ENCODE measurements at places on chromosomes 6 and 20. TPM values are rescaled to one million over a fixed set of nuclear protein-coding genes. Genes with fewer than 3 reads are reported as not detected.

- H3K27ac ChIP-seq = no peak overlapping the region
- no peak overlapping the region for H3K4me3 ChIP-seq
- DNase-seq = no peak
- H3K4me1 ChIP-seq = peaks cover 14% of the 10 kb centered on the region
- no peaks in the 10 kb centered on the region for H3K36me3 ChIP-seq
These were observed 194.6 kb downstream of the ZNF217 start for GRCh38 chr20:53399083-53399482.

GRCh38 chr6:48169635-48170034 is 58.6 kb upstream of the PTCHD4 start:
- H3K27ac ChIP-seq = no peak overlapping the region
- H3K27me3 ChIP-seq = no peaks in the 10 kb centered on the region
- no peaks in the 10 kb centered on the region for H3K36me3 ChIP-seq
- no peak overlapping the region for H3K4me3 ChIP-seq
- H3K4me1 ChIP-seq = no peaks in the 10 kb centered on the region
- DNase-seq = no peak

ANKRD6 gene
- 11.1 TPM for total RNA-seq

DNA sequence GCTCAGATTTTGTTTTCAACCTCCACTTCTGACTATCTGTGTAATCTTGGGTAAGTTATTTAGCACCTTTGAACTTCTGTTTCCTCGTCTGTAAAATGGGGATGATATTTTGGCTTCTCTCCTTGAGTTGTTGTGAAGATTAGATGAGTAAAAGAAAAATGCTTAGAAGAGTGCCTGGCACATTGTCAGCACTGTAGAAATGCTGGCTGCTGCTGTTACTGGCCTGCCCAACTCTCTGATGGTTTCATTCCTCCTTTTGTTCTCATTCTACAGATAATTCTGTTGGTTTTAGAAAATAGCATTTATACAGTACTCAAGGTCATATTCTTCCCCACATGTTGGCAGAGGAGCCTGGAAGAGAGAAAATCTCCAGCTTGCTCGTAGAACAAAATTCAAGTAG is 547.2 kb upstream of the JAG1 start:
- no peaks in the 10 kb centered on the region for H3K27me3 ChIP-seq
- H3K36me3 ChIP-seq = no peaks in the 10 kb centered on the region
- peaks cover 28% of the 10 kb centered on the region for H3K4me1 ChIP-seq
- H3K4me3 ChIP-seq = no peak overlapping the region

SIRPD gene
- total RNA-seq = not detected

DNA sequence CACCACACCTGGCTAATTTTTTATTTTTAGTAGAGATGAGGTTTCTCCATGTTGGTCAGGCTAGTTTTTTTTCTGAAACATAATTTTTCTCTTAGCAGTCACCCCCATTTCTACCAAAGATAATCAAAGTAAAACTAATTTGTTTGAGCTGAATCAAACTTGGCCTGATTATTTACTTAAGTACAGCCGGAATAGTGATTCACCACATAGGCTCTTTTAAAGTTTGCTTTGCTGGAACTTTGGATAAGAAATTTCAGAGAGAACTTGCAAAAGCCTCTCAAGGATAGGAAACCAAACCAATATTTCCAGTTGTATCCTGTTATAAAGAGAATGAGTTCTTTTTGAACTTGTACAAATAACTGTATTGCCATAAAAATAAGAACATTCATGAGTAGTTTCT is 105.0 kb upstream of the SYNCRIP start:
- no peaks in the 10 kb centered on the region for H3K4me1 ChIP-seq
- H3K4me3 ChIP-seq = no peak overlapping the region
- no peak overlapping the region for H3K27ac ChIP-seq
- no peaks in the 10 kb centered on the region for H3K36me3 ChIP-seq
- H3K27me3 ChIP-seq = peaks cover 6% of the 10 kb centered on the region
- DNase-seq = no peak

- peaks cover 18% of the 10 kb centered on the region for H3K36me3 ChIP-seq
- no peak overlapping the region for H3K4me3 ChIP-seq
- H3K4me1 ChIP-seq = no peaks in the 10 kb centered on the region
- H3K27ac ChIP-seq = no peak overlapping the region
- no peak for DNase-seq
These were observed 53.8 kb downstream of the PHF3 start for GRCh38 chr6:63689421-63689820.

- DNase-seq = no peak
- H3K27me3 ChIP-seq = no peaks in the 10 kb centered on the region
- peaks cover 15% of the 10 kb centered on the region for H3K4me1 ChIP-seq
- H3K36me3 ChIP-seq = no peaks in the 10 kb centered on the region
- H3K4me3 ChIP-seq = peak overlapping the region; percentile 23
These were observed 149.5 kb upstream of the NEDD9 start for GRCh38 chr6:11381801-11382513.

DNA sequence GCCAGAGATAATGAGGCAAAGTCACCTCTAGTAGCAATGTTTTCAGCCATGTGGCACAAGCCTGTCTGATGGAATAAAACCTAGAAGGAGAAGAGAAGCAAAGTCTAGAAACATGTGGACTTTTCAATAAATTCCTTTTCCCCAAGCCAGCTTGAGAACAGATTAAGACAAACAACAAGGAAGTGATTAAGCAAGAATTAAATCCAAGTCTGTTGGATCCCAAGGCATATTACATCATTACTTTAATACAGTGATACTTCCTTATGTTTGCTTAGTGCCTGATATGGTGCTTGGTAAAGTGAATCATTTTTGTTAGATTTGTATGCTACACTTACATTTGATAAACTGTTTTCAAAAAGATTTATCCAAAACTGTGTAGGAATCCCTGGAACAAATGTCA is 260.3 kb upstream of the FAM83B start:
- H3K27me3 ChIP-seq = no peaks in the 10 kb centered on the region
- no peaks in the 10 kb centered on the region for H3K4me1 ChIP-seq
- no peak overlapping the region for H3K27ac ChIP-seq
- no peak overlapping the region for H3K4me3 ChIP-seq

DNA sequence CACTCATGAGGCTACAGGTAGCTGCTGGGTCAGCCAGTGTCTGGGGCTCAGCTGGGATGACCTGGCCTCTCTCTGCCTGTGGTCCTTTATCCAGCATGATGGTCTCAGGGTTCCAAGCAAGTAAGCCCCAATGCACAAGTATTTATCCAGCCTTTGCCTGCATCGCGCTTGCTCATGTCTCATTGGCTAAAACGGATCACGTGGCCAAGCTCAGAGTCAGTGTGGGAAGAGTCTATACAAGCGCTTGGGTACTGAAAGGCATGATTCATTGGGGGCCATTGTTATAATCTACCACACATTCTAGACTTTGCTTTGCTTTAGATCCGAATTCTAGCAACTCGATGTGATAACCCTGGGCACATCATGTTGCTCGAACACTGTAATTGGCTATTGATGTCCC is 48.3 kb downstream of the PPP1R16B start:
- no peak overlapping the region for H3K4me3 ChIP-seq
- no peaks in the 10 kb centered on the region for H3K36me3 ChIP-seq
- no peaks in the 10 kb centered on the region for H3K27me3 ChIP-seq
- DNase-seq = no peak

DNA sequence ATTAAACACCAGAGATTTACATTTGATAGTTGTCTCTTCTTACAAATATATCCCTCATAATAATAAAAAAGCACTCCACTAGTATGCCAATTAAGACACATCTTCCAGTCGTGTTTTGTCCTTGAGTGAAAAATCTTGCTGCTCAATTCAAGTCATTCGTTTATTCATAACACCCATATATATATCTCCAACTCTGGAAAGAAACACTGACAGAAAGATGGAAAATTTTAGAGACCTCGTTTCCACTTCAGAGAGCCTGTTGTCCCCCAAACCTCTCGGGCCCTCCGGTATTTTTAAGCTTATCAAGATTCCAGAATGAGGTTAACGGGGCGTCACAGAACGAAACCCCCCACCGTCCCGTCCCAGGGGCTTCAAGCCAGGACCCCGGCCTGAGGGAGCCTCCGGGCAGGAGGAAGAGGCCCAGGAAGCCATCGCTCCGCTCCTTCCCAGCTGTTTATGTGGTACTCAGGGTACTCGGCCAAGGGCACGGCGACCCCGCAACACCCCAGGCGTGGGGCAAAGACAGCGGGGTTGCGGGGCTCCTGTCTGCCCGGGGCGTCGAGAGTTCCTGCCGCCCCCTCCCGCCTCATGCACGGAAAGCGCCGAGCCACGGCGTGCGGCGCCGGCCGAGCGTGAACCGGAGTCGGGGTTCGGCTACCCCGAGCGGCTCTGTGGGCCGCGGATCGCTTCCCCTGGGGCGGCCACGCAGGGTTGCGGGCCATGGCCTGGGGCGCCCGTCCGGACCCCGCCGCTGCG is 623 bp upstream of the SNX9 start:
- peak overlapping the region; percentile 96 for H3K27ac ChIP-seq
- H3K36me3 ChIP-seq = no peaks in the 10 kb centered on the region
- H3K4me1 ChIP-seq = peaks cover 35% of the 10 kb centered on the region
- no peaks in the 10 kb centered on the region for H3K27me3 ChIP-seq
- H3K4me3 ChIP-seq = peak overlapping the region; percentile 96
- peak; percentile 25 for DNase-seq

SNAP25 gene
- total RNA-seq = 0.22 TPM

PAX1 gene
- not detected for total RNA-seq

DNA sequence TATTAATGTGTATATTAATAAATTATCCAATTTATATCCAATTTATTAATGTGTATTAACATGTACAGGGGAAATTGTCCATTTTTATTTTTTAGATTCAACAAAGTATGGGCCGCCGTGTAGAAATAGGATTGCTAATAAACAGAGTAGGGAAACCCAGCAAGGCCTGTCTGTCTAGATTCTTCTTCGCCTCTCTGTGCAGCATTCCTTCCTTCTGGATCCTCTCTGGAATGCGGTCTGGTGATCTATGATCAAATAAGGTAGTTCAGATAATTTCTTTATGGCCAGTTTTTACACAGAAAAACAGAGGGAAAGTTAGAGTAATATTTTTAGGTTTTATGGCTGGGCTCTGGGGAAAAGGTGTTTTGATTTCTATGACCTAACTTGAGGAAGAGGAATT is 19.9 kb upstream of the HFE start:
- H3K27ac ChIP-seq = no peak overlapping the region
- no peaks in the 10 kb centered on the region for H3K36me3 ChIP-seq
- H3K27me3 ChIP-seq = no peaks in the 10 kb centered on the region
- H3K4me1 ChIP-seq = peaks cover 6% of the 10 kb centered on the region
- no peak overlapping the region for H3K4me3 ChIP-seq

DNA sequence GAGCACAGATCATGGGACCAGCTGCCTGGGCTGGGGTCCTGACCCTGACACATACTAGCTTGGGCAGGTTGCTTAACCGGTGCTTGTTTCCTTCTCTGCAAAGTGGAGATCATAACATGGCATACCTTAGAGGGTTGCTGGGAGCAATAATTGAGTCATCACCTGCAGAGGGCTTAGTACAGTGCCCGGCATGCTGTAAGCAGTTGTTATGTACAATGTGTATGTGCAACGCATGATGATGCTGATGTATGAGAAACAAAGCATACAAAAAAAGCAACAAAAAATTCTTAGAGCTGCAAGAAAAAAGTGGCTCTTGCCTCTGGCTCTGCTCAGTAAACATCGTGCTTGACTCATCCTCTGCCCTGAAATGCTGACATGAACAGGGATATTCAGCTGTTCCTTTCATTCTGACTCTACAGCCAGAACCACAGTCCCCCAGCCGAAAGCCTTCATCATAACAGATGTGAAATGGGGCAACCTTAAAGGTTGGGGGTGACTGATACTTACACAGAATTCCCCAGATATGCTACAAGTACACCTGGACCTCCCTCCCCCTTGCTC is 91.7 kb downstream of the CLIC5 start:
- H3K36me3 ChIP-seq = peaks cover 8% of the 10 kb centered on the region
- H3K27ac ChIP-seq = no peak overlapping the region
- no peak overlapping the region for H3K4me3 ChIP-seq
- DNase-seq = no peak

KCNG1 gene
- 0.30 TPM for total RNA-seq

SLC16A10 gene
- 4.5 TPM for total RNA-seq

GRCh38 chr6:6619021-6619794 is 30.7 kb downstream of the LY86 start:
- no peaks in the 10 kb centered on the region for H3K27me3 ChIP-seq
- H3K36me3 ChIP-seq = no peaks in the 10 kb centered on the region
- DNase-seq = no peak
- H3K4me3 ChIP-seq = no peak overlapping the region
- peaks cover 11% of the 10 kb centered on the region for H3K4me1 ChIP-seq
- no peak overlapping the region for H3K27ac ChIP-seq

DNA sequence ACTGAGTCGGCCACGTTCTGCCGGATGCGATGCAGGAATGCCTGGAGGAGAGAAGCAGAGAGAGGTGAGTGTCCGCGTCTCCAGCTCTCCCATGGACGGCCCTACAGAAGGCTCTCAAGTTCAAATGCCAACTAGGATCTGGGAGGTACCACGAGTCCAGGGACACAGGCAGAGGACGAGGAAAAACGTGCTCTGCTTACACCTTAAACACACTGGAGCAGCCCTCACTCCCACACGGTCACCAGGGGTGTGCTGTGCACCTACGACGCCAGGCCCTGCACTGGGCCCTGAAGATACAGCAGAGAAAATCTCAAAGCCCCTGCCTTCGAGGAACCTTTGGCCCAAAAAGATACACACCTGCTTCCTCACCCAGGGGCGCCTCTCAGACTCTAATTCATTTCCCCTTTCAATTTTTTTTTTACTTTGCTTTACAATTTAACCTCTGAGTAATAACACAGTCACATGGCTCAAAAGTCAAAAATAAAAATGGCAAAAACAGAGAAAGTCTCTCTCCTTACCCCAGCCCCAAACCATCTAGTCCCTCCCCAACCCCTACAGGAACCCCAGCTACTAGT is 79.9 kb downstream of the PREX1 start:
- no peak overlapping the region for H3K27ac ChIP-seq
- peaks cover 36% of the 10 kb centered on the region for H3K4me1 ChIP-seq
- no peak overlapping the region for H3K4me3 ChIP-seq
- H3K36me3 ChIP-seq = peaks cover 9% of the 10 kb centered on the region
- no peak for DNase-seq

- H3K4me1 ChIP-seq = no peaks in the 10 kb centered on the region
- H3K36me3 ChIP-seq = peaks cover 4% of the 10 kb centered on the region
- H3K27me3 ChIP-seq = no peaks in the 10 kb centered on the region
- H3K27ac ChIP-seq = no peak overlapping the region
These were observed 28.2 kb downstream of the TBC1D32 start for GRCh38 chr6:121305957-121306607.

PDE7B gene
- 12.6 TPM for total RNA-seq

- DNase-seq = no peak
- no peak overlapping the region for H3K27ac ChIP-seq
- H3K4me3 ChIP-seq = no peak overlapping the region
- H3K4me1 ChIP-seq = no peaks in the 10 kb centered on the region
- H3K36me3 ChIP-seq = no peaks in the 10 kb centered on the region
- peaks cover 73% of the 10 kb centered on the region for H3K27me3 ChIP-seq
These were observed 5.3 kb upstream of the PCK1 start for GRCh38 chr20:57555457-57556184.

All from left ventricle myocardium inferior (tissue), 1 donor.